ENCODE measurements at places on chromosomes 2 and 18. TPM values are rescaled to one million over a fixed set of nuclear protein-coding genes. Genes with fewer than 3 reads are reported as not detected.

GRCh38 chr2:131056204-131056931 is 36.9 kb downstream of the FAM168B start:
- H3K4me1 ChIP-seq, result peaks cover 34% of the 10 kb centered on the region
- no peaks in the 10 kb centered on the region for H3K27me3 ChIP-seq
- H3K27ac ChIP-seq, result no peak overlapping the region
- H3K4me3 ChIP-seq, result no peak overlapping the region

DNA sequence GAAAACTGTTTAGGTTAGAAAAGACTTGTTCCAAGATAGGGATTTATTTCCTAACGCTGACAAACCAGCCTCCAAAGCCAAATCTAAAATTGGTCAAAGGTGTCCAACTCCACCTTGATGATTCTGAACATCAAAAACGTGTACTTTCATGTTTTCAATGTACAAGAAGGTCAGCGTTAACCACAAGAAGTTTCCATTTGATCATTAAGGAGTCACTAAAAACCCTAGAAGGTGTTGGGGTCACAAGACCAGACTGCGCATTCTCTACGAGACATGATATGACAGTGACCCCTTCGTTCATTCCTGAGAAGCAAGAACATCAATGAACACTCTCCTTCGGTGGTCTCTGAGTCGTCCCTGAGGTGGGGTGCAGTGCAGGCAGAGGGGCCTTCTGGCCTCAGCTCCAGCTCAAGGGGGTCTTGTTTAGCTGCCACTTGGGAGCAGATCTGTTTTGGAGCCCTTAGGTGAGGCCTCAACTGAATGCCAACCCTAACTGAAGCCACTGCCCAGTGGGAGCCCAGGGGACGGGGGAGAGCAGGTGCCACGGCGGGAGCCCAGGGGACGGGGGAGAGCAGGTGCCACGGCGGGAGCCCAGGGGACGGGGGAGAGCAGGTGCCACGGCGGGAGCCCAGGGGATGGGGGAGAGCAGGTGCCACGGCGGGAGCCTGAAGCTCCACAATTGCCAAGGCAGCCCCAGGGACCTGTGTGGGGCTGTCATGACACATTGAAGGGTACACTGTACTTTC is 55.2 kb downstream of the PARD6G start:
- no peak overlapping the region for H3K4me3 ChIP-seq
- no peak for DNase-seq
- H3K4me1 ChIP-seq, result peaks cover 5% of the 10 kb centered on the region
- no peaks in the 10 kb centered on the region for H3K36me3 ChIP-seq
- H3K27ac ChIP-seq, result no peak overlapping the region

DNA sequence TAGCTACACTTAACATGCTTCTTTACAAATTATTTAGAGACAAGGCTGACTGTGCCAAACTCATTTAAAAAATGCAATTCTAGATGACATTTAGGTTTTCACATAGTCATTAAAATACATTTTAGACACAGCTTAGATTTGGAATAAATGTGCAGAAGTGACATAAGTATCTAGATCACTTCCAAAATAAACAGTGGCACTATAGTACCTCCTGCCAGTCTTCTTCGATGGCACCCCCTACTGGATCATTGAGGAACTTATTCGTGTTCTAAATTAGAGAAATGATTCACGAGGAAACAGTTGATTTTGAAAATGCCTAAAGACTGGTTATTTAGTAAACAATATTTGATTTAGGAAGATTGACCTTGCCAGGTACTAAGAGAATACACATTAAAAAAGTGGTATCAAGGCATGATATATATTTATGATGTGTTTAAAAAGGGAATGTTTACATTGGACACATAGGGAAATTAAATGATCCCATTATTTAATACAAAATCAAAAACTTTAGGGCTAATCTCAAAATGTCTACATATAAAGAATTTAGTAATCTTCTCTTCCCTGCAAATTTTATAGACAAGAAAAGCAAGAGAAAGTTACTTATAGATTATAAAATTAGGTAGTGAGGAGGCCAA is 323.9 kb downstream of the XIRP2 start:
- no peak for DNase-seq
- H3K4me1 ChIP-seq, result peaks cover 40% of the 10 kb centered on the region

The STPG4 gene
- not detected for total RNA-seq

- H3K36me3 ChIP-seq, result no peaks in the 10 kb centered on the region
- H3K27ac ChIP-seq, result peak overlapping the region; percentile 13
- H3K4me3 ChIP-seq, result no peak overlapping the region
- H3K4me1 ChIP-seq, result peaks cover 10% of the 10 kb centered on the region
- DNase-seq, result no peak
- H3K27me3 ChIP-seq, result no peaks in the 10 kb centered on the region
These were observed 31.9 kb downstream of the NRP2 start for GRCh38 chr2:205714058-205714776.

- no peaks in the 10 kb centered on the region for H3K36me3 ChIP-seq
- H3K27ac ChIP-seq, result peak overlapping the region; percentile 95
- DNase-seq, result peak; percentile 38
- H3K4me1 ChIP-seq, result peaks cover 66% of the 10 kb centered on the region
- no peaks in the 10 kb centered on the region for H3K27me3 ChIP-seq
- peak overlapping the region; percentile 97 for H3K4me3 ChIP-seq
These were observed 775 bp downstream of the SPRED2 start for GRCh38 chr2:65431421-65432226.

DNA sequence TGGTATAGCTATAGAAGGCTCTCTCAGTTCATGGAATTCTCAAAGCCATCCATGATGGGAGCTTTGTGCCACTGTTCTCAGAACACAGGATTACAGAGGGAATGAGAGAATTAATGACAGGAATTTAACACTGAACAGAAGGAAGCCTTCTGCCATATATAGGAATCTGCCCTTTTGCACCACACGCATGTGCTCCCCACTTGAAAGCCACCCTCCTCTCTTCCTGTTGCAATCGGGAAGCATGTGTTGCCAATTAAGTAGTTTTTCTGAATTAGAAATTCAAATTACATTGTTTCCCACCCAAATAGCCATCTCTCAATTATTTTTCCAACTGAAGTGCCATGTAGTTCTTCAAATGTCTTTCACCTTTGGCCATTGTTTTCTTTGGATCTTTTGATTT is 71.3 kb downstream of the C1D start:
- peaks cover 31% of the 10 kb centered on the region for H3K27me3 ChIP-seq
- no peaks in the 10 kb centered on the region for H3K36me3 ChIP-seq
- H3K27ac ChIP-seq, result no peak overlapping the region
- no peak for DNase-seq
- H3K4me3 ChIP-seq, result no peak overlapping the region
- H3K4me1 ChIP-seq, result no peaks in the 10 kb centered on the region

The CDCA7 gene
- 0.96 TPM for total RNA-seq

DNA sequence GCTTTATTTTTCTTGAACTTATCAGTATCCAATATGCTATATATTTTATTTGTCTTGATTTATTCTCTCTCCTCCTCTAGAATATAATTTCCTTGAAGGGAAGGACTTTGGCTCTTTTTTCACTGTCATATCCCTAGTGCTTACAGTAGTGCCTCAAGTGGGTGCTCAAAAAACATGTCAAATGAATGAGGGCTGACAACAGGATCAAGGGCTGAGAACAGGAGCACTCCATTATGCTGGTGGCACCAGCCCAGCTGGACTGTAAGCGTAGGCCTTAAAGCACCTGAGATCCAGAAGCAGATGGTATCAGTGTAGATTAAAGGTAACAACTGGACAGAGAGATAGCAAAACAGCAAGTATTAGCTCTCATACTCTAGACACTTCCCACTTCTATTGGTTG is 46.3 kb downstream of the PMS1 start:
- H3K27me3 ChIP-seq, result no peaks in the 10 kb centered on the region
- no peaks in the 10 kb centered on the region for H3K4me1 ChIP-seq
- no peak for DNase-seq
- no peak overlapping the region for H3K27ac ChIP-seq
- no peak overlapping the region for H3K4me3 ChIP-seq
- no peaks in the 10 kb centered on the region for H3K36me3 ChIP-seq

- H3K27me3 ChIP-seq, result no peaks in the 10 kb centered on the region
- H3K4me3 ChIP-seq, result no peak overlapping the region
- H3K36me3 ChIP-seq, result no peaks in the 10 kb centered on the region
- H3K27ac ChIP-seq, result no peak overlapping the region
- H3K4me1 ChIP-seq, result no peaks in the 10 kb centered on the region
These were observed 257.7 kb downstream of the ANAPC1 start for GRCh38 chr2:111626037-111626864.

- no peak overlapping the region for H3K4me3 ChIP-seq
- peak overlapping the region; percentile 41 for H3K27ac ChIP-seq
- peaks cover 12% of the 10 kb centered on the region for H3K4me1 ChIP-seq
These were observed 8.6 kb upstream of the KCNE4 start for GRCh38 chr2:223043164-223043941.

DNA sequence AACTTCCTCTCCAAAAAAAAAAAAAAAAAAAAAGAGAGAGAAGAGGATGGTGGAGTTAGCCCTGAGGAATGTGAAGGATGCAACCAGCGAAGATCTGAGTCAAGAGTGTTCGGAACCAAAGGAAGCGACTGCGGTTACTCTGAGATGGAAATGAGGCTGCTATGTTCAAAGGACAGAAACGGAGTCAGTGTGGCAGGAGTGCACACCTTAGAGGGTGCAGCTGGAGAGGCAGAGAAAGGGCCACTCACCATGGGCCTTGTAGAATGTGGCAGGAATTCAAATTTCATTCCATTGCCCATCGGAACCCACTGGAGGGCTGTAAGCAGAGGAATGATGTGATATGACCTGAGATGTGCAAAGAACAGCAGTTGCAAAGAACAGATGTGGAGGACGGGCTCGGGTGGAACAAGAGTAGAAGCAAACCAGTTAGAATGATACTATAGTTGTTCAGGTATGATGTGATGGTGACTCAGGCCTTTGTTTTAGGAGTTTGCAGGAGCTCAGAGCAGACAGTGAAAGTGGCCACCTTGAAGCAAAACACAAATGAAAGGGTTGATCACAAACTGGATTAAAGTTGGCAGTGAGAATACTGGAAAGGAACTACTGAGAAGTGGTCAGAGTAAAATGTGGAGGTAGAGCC is 22.6 kb downstream of the ITGA6 start:
- H3K4me3 ChIP-seq, result no peak overlapping the region
- H3K36me3 ChIP-seq, result no peaks in the 10 kb centered on the region
- no peak for DNase-seq
- H3K4me1 ChIP-seq, result peaks cover 86% of the 10 kb centered on the region

DNA sequence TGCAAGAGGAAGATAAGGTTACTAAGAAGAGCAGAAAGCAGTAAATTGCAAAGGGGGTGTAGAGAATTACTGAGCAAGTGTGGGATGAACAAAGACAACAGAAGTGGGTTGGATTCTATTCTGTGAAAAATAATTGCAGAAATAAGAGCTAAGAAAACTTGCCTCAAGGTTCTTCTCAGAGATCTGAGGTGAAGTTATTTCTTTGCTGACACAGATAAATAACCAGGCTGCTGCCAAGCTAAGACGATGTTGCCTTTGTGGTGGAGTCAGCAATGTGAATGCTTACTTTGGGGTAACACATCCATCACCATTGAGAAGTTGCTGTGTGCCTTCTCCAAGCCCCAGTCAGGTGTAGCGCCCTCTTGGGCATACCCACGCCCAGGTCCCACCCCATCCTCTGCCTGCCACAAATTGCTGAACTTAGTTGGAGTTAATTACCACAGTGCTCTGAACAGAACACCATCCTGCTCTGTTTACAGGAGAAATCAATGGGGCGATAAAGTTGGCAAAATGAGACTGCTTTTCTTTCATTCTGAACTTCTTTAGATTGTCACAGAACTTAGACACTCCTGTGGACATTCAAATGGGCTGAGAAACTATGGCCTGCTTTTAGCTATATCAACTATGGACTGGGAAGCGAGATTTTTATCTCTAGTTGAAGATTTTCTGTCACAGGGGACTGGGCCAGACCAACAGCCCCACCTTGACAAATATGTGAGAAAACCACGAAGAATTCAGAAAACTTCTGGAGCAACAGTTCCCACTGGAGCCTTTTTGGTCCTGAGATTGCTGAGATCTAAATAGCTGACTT is 283.6 kb downstream of the TMX3 start:
- H3K4me1 ChIP-seq, result no peaks in the 10 kb centered on the region
- no peak overlapping the region for H3K27ac ChIP-seq
- H3K27me3 ChIP-seq, result no peaks in the 10 kb centered on the region
- no peak for DNase-seq

GRCh38 chr2:39246382-39246980 is 2.7 kb upstream of the CDKL4 start:
- no peak overlapping the region for H3K4me3 ChIP-seq
- peaks cover 5% of the 10 kb centered on the region for H3K4me1 ChIP-seq
- H3K27me3 ChIP-seq, result no peaks in the 10 kb centered on the region
- H3K27ac ChIP-seq, result peak overlapping the region; percentile 54
- no peak for DNase-seq
- H3K36me3 ChIP-seq, result peaks cover 31% of the 10 kb centered on the region

GRCh38 chr2:69116438-69116837 is 103.5 kb downstream of the ANTXR1 start:
- H3K36me3 ChIP-seq, result no peaks in the 10 kb centered on the region
- no peaks in the 10 kb centered on the region for H3K27me3 ChIP-seq
- no peak overlapping the region for H3K4me3 ChIP-seq
- no peak for DNase-seq
- H3K4me1 ChIP-seq, result peaks cover 15% of the 10 kb centered on the region

DNA sequence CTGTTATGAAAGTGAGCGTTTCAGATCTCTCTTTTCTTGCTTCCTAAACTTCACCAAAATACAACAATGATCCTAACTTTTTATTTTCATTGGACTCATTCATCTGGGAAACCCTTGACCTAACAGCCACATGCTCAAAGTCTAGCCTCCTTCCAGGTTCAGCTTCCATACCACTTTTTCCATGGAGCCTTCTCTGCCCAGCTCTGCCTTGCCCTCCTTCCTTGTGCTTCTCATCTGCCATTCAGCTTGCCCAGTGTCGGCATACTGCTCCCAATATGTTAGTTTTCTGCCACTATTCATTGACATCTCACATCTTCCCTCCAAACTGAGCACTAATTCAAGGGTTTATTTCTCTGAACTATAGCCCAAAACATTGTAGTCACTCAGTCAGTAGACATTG is 214.7 kb downstream of the RAD51AP2 start:
- H3K4me1 ChIP-seq, result no peaks in the 10 kb centered on the region
- H3K27ac ChIP-seq, result no peak overlapping the region
- H3K4me3 ChIP-seq, result no peak overlapping the region
- H3K27me3 ChIP-seq, result peaks cover 9% of the 10 kb centered on the region

DNA sequence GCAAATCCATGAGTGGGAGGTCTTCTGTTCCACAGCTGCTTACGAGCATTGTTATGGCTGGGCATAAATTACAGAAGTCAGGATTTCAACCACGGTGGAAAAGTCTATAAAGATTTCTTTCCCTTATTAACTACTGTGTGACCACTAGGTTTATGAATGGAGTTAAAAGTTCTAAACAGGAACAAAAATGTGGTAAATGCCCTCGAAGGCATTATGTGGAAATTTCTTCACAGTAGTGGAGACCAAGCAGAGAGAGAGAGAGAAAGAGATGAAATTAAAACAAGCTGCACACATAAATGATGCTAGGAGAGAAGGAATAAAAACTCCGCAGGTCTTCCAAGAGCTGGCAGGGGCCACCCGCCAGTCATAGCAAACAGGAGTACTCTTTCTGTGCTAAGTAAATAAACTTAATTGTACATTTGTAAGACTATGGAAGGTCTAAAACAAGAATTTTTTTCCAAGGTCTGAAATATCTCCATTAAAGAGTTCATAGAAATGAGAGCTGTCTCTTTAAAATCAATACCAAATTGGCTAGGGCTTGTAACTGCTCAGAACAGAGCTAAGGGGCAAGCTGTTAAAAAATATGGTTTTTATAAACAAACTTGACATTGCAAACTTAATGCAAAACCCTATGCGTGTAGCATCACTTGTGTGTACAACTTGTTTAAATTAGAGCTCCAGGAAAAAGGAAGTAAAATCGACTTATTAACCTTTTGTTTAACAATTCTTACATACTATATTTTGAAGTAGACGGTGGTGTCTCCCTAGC is 438.2 kb downstream of the MEIS1 start:
- no peak overlapping the region for H3K4me3 ChIP-seq
- no peaks in the 10 kb centered on the region for H3K4me1 ChIP-seq
- H3K27ac ChIP-seq, result no peak overlapping the region
- no peak for DNase-seq

The CFC1 gene
- not detected for total RNA-seq
